Sciatic nerve (tissue), 2 donors: ENCODE measurements at places on chromosomes 3 and 15. TPM values are rescaled to one million over a fixed set of nuclear protein-coding genes. Genes with fewer than 3 reads are reported as not detected.

Gene ACKR2
- 19.0 TPM for total RNA-seq

Gene SLC28A1
- 0.45 TPM for total RNA-seq

Gene GNAT1
- total RNA-seq: not detected

Gene CA12
- total RNA-seq: 4.0 TPM

Gene SOX14
- not detected for total RNA-seq

Gene CRYGS
- total RNA-seq: 4.5 TPM

Gene AHSG
- total RNA-seq: not detected
